ENCODE measurements at places on chromosomes 6 and 20. TPM values are rescaled to one million over a fixed set of nuclear protein-coding genes. Genes with fewer than 3 reads are reported as not detected.

TFAP2C gene
- total RNA-seq = under 0.01 TPM

KIF13A gene
- 108 TPM for total RNA-seq

LYRM2 gene
- 34.2 TPM for total RNA-seq

BIRC7 gene
- not detected for total RNA-seq

GUCA1A gene
- total RNA-seq = not detected

DHX35 gene
- 10.8 TPM for total RNA-seq

KIAA0408 gene
- total RNA-seq = 2.0 TPM

POU5F1 gene
- total RNA-seq = 0.97 TPM

MARCKS gene
- total RNA-seq = 169 TPM

PROCR gene
- total RNA-seq = 60.6 TPM

TMEM217 gene
- 2.6 TPM for total RNA-seq

XKR7 gene
- total RNA-seq = not detected

MAPK13 gene
- 8.3 TPM for total RNA-seq

SLC32A1 gene
- total RNA-seq = not detected

WFDC2 gene
- 0.22 TPM for total RNA-seq

CFAP61 gene
- not detected for total RNA-seq

MLIP gene
- total RNA-seq = 0.32 TPM

ISM1 gene
- 32.1 TPM for total RNA-seq

CST5 gene
- not detected for total RNA-seq

CTSZ gene
- 115 TPM for total RNA-seq

DBNDD2 gene
- total RNA-seq = 4.1 TPM

HSPA1L gene
- 1.4 TPM for total RNA-seq

POM121L2 gene
- not detected for total RNA-seq

SAPCD1 gene
- 0.54 TPM for total RNA-seq

FAM209B gene
- 0.52 TPM for total RNA-seq

RIMS4 gene
- total RNA-seq = 0.13 TPM

PDYN gene
- not detected for total RNA-seq

EBF4 gene
- 0.76 TPM for total RNA-seq

MRAP2 gene
- 27.2 TPM for total RNA-seq

IMPG1 gene
- not detected for total RNA-seq

STMND1 gene
- total RNA-seq = not detected

EPB41L2 gene
- 267 TPM for total RNA-seq

TFAP2D gene
- not detected for total RNA-seq

PRDM13 gene
- total RNA-seq = not detected

SLC13A3 gene
- total RNA-seq = 1.6 TPM

NFATC2 gene
- total RNA-seq = 1.1 TPM

UBE2J1 gene
- 51.0 TPM for total RNA-seq

HLA-DRA gene
- total RNA-seq = 0.26 TPM

ADGB gene
- not detected for total RNA-seq

BEND3 gene
- total RNA-seq = 2.2 TPM

C4B gene
- total RNA-seq = 2.4 TPM

PHACTR1 gene
- total RNA-seq = 12.2 TPM

HSPA12B gene
- 0.22 TPM for total RNA-seq

AARS2 gene
- total RNA-seq = 6.3 TPM

JPH2 gene
- total RNA-seq = 0.22 TPM

RSPH4A gene
- 0.22 TPM for total RNA-seq

TUBB1 gene
- total RNA-seq = not detected

Data from articular chondrocyte of knee joint (primary cell).